ENCODE measurements at places on chromosomes 4 and X.
A peak's percentile ranks its signal among the peaks of the same experiment; 100 is the strongest.

DNA sequence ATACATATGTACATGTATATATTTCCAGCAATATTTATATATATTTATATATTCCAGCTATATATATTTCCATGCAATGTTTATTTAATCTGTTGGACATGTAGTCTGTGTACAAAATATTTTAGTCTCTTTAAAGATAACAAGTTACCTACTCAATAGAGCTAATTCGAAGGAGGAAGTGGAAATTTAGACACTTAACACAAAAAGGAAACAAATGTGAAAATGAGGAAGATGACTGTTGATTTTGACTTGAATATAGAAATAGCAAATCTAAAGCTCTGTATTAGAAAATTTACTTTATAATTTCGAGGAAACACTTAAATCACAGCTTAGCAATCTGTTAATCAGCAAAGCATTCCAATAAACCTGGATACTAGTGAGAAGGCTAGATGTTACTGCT is 1064.4 kb downstream of the PCDH7 start:
- H3K27me3 ChIP-seq: no peaks in the 10 kb centered on the region
- no peak overlapping the region for H3K4me3 ChIP-seq
- DNase-seq: no peak
- H3K27ac ChIP-seq: no peak overlapping the region

DNA sequence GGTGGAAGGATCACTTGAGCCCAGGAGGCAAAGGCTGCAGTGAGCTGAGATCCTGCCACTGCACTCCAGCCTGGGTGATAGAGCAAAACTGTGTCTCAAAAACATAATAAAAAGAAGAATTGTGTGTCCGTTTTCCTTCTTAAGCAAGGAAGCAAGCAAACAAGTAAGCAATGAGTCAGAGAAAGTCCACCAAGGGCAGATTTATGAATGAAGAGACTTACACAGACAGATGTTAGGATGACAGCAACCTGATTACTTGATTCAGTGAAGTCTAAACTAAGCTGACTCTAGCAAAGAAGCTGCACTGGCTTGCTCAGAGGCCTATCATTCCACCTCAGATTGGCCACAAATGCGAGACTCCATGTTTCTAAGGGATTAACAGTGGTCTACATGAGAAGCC is 34.1 kb upstream of the SCML1 start:
- no peak overlapping the region for H3K27ac ChIP-seq
- no peaks in the 10 kb centered on the region for H3K36me3 ChIP-seq
- H3K4me1 ChIP-seq: no peaks in the 10 kb centered on the region
- H3K27me3 ChIP-seq: no peaks in the 10 kb centered on the region

- H3K27ac ChIP-seq: no peak overlapping the region
- no peaks in the 10 kb centered on the region for H3K36me3 ChIP-seq
- DNase-seq: no peak
- H3K4me3 ChIP-seq: no peak overlapping the region
- H3K27me3 ChIP-seq: no peaks in the 10 kb centered on the region
Measured at GRCh38 chr4:124060261-124060918, 652.1 kb downstream of the ANKRD50 start.

DNA sequence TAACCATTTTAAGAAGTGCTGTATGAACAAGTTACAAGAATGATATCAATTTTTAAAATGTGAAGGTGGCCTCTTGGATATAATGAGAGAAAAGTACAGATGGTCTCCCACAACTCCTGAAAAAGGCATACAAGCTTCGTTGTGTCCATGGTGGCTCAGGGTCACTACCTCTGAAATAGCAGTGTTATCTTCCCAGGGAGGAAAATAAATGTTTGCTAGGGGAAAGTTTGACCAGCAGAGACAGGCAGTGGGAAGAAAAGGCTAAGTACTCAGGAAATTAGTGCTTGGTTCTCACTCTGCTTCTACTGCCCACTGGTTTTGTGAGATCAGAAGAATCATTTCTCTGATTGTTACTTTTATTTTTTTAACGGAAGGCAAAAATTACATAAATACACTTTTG is 39.4 kb downstream of the PPP1R2C start:
- H3K4me1 ChIP-seq: no peaks in the 10 kb centered on the region
- no peak for DNase-seq
- no peak overlapping the region for H3K4me3 ChIP-seq
- no peaks in the 10 kb centered on the region for H3K27me3 ChIP-seq
- H3K27ac ChIP-seq: no peak overlapping the region

GRCh38 chr4:620851-621261 is 4.5 kb upstream of the PDE6B start:
- H3K36me3 ChIP-seq: no peaks in the 10 kb centered on the region
- H3K4me1 ChIP-seq: no peaks in the 10 kb centered on the region
- H3K27me3 ChIP-seq: no peaks in the 10 kb centered on the region

DNA sequence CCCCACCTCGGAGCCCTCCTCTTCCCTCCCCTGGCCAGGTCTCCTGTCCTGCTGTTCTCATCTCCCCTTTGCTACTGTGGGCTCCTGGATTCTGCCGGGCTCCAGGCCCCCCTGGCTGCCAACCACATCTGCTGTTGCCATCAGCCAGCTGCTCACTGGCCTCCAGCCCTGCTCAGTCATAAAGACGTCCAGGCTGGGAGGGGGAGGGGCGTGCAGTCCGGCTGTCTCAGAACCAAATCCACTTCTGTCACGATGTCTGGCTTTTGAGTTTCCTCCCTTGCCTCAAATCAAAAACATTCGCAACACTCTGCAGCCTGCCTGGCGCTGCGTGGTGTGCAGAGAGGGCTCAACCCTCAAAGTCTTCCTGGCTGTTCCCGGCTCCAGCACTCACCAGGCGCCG is 7.1 kb downstream of the RASL11B start:
- H3K27ac ChIP-seq: no peak overlapping the region
- H3K4me1 ChIP-seq: peaks cover 5% of the 10 kb centered on the region
- no peak for DNase-seq
- H3K4me3 ChIP-seq: no peak overlapping the region

DNA sequence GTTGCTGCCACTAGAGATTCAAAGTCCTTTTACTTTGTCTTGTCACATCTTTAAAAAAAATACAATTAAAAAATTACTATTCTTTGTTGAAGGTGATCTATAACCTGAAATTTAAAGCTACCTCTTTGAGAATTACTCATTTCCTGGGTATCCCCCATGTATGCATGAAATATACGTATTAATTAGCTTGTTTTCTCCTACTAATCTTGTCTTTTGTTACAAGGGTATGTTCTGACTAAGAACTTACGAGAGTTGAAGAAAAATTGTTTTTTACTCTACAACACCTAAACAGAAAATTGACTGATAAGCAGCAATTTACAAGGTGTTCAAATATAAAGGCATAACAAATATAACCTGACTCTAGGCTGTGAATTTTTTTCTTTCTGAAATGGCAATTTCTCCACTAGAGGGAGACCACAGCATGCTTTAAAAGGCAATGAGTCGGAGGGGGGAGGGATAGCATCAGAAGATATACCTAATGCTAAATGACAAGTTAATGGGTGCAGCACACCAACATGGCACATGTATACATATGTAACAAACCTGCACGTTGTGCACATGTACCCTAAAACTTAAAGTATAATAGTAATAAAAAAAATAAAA is 249.6 kb downstream of the OPHN1 start:
- H3K36me3 ChIP-seq: no peaks in the 10 kb centered on the region
- DNase-seq: peak; percentile 40
- H3K27me3 ChIP-seq: no peaks in the 10 kb centered on the region

- no peaks in the 10 kb centered on the region for H3K27me3 ChIP-seq
- no peaks in the 10 kb centered on the region for H3K36me3 ChIP-seq
- no peaks in the 10 kb centered on the region for H3K4me1 ChIP-seq
Measured at GRCh38 chrX:74931214-74931613, 6.0 kb upstream of the NEXMIF start.

- H3K36me3 ChIP-seq: no peaks in the 10 kb centered on the region
- no peak overlapping the region for H3K4me3 ChIP-seq
- no peaks in the 10 kb centered on the region for H3K4me1 ChIP-seq
- H3K27me3 ChIP-seq: no peaks in the 10 kb centered on the region
Measured at GRCh38 chr4:101075536-101075935, 271.8 kb downstream of the PPP3CA start.

- peaks cover 12% of the 10 kb centered on the region for H3K4me1 ChIP-seq
- DNase-seq: no peak
- no peak overlapping the region for H3K4me3 ChIP-seq
- no peaks in the 10 kb centered on the region for H3K36me3 ChIP-seq
- H3K27ac ChIP-seq: no peak overlapping the region
Measured at GRCh38 chr4:153518001-153518400, 51.8 kb downstream of the TMEM131L start.

GRCh38 chrX:139484591-139484990 is 45.9 kb upstream of the F9 start:
- no peak for DNase-seq
- H3K4me3 ChIP-seq: no peak overlapping the region
- H3K4me1 ChIP-seq: no peaks in the 10 kb centered on the region
- H3K27me3 ChIP-seq: no peaks in the 10 kb centered on the region
- H3K27ac ChIP-seq: no peak overlapping the region

GRCh38 chrX:109855501-109855900 is 122.4 kb upstream of the ACSL4 start:
- no peaks in the 10 kb centered on the region for H3K27me3 ChIP-seq
- H3K4me3 ChIP-seq: no peak overlapping the region
- no peaks in the 10 kb centered on the region for H3K36me3 ChIP-seq
- no peak overlapping the region for H3K27ac ChIP-seq
- no peak for DNase-seq
- no peaks in the 10 kb centered on the region for H3K4me1 ChIP-seq

- no peak overlapping the region for H3K4me3 ChIP-seq
- H3K27ac ChIP-seq: no peak overlapping the region
Measured at GRCh38 chrX:32269866-32270265, 941.5 kb downstream of the DMD start.

DNA sequence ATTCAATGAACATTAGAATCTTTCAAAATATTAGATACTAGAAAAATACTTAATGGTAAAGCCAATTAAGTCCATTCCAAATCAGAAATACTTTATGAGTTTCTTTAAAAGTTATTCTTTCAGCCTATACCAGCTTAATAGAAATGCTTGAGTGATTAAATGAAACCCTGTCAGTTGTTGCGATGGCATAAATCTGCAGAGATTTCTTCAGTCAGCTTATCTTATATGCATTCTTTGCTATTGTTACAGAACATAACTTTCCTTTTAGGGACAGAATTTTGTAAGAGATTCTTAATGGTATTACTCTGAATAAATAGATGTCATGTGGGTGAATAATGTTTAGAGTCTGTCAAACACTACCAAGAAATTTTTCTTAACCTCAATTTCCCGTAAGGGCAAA is 325.0 kb upstream of the HAND2 start:
- H3K4me1 ChIP-seq: no peaks in the 10 kb centered on the region
- H3K36me3 ChIP-seq: no peaks in the 10 kb centered on the region
- no peak overlapping the region for H3K27ac ChIP-seq
- no peak overlapping the region for H3K4me3 ChIP-seq

GRCh38 chr4:175068266-175068665 is 150.1 kb downstream of the ADAM29 start:
- no peak for DNase-seq
- H3K4me1 ChIP-seq: no peaks in the 10 kb centered on the region
- no peaks in the 10 kb centered on the region for H3K27me3 ChIP-seq
- H3K36me3 ChIP-seq: no peaks in the 10 kb centered on the region
- H3K27ac ChIP-seq: no peak overlapping the region
- H3K4me3 ChIP-seq: no peak overlapping the region

DNA sequence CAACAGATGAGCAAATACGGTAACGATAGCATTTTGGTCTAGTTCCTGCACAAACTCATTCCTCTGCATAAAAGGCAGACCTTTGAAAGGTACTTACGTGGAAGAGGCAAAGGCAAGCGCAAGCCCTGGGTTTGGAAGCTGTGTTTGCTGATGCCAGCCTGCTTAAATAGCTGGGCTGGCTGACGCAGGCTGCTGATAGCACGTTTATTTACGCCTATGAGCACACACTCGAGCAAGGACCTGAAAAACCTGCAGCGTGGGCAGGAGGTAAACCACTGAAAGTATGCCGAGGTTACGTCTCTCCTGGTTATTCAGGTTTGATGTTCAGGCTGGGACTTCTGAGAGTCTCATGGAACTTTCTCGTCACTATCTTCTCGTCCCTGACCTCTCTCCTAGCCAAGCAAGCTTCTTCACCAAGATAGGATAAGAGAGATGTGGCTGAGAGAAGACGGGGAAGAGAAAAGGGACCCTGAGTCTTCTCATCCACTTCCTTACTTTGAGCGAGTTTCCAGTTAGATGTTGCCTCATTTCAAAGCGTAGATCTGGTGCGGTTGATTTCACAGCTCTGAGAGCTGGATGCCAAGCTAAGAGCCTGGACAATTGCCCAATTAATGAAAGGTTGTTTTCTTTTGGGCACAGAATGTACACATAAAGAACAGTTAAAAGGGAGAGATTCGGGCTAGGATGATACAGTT is at the start of gene HOPX:
Gene HOPX (minus strand): TSS at position 139 of the 695 bp plus-strand sequence. CDS start 23,480 bp downstream, outside the sequence.
- no peak within 1 kb of the TSS for H3K27ac ChIP-seq
- no peaks in the 10 kb centered on the region for H3K27me3 ChIP-seq

- H3K27ac ChIP-seq: no peak overlapping the region
- no peaks in the 10 kb centered on the region for H3K36me3 ChIP-seq
- no peak overlapping the region for H3K4me3 ChIP-seq
- no peaks in the 10 kb centered on the region for H3K4me1 ChIP-seq
- H3K27me3 ChIP-seq: no peaks in the 10 kb centered on the region
- no peak for DNase-seq
Measured at GRCh38 chrX:69139516-69139915, 25.7 kb downstream of the PJA1 start.

DNA sequence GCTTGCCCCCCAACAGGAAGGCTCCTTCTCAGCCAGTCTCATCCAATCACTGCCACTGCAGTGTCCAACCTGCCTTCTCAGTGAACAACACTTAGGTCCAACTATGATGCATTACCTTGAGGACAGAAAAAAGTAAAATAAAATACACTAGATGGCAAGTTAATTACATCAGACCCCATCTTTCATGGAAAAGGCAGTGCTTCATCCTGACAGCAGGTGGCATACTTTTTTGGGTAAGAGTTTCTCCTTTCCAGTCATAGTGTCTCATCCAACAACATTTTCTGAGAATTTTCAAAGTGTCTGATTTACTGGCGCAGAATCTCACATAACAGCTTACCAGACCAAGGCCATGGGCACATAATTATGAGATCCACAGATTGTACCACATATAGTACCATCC is 1742.8 kb downstream of the PCDH7 start:
- DNase-seq: peak; percentile 47
- no peak overlapping the region for H3K4me3 ChIP-seq
- H3K36me3 ChIP-seq: no peaks in the 10 kb centered on the region
- no peaks in the 10 kb centered on the region for H3K27me3 ChIP-seq
- H3K27ac ChIP-seq: no peak overlapping the region

- H3K27ac ChIP-seq: peak overlapping the region; percentile 70
- H3K27me3 ChIP-seq: no peaks in the 10 kb centered on the region
- H3K4me1 ChIP-seq: peaks cover 3% of the 10 kb centered on the region
- DNase-seq: peak; percentile 21
Measured at GRCh38 chr4:103478734-103479133, 241.1 kb downstream of the TACR3 start.

GRCh38 chrX:121987163-121987562 is 939.8 kb downstream of the GLUD2 start:
- no peaks in the 10 kb centered on the region for H3K36me3 ChIP-seq
- no peak overlapping the region for H3K27ac ChIP-seq
- no peak overlapping the region for H3K4me3 ChIP-seq
- no peaks in the 10 kb centered on the region for H3K27me3 ChIP-seq
- no peaks in the 10 kb centered on the region for H3K4me1 ChIP-seq

GRCh38 chrX:149865390-149865789 is 15.6 kb upstream of the MAGEA8 start:
- no peak for DNase-seq
- no peaks in the 10 kb centered on the region for H3K36me3 ChIP-seq
- no peak overlapping the region for H3K4me3 ChIP-seq
- H3K27ac ChIP-seq: no peak overlapping the region
- H3K27me3 ChIP-seq: no peaks in the 10 kb centered on the region
